Effector CD8-positive, alpha-beta T cell (primary cell): ENCODE measurements at places on chromosomes 2 and 18.

DNA sequence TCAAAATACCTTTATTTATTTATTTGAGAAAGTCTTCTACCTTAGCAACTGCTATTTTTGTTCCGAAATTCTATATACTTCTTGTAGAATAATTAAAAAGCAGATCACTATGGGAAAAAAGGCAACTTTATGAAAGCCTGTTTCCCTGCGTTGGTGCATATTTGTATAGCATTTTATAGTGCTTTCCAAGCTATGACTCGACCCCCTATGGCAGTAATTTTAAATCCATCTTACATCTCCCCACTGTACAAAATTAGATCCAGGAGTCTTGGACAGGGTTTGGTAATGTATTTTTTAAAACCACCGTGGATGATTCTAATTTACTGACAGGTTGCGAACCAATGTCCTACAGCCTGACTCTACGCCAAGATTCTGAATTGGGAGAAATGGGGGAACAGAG is 10.1 kb downstream of the TANK start:
- no peak for DNase-seq

GRCh38 chr18:2821695-2822094 is 25.1 kb upstream of the EMILIN2 start:
- no peak for DNase-seq

DNA sequence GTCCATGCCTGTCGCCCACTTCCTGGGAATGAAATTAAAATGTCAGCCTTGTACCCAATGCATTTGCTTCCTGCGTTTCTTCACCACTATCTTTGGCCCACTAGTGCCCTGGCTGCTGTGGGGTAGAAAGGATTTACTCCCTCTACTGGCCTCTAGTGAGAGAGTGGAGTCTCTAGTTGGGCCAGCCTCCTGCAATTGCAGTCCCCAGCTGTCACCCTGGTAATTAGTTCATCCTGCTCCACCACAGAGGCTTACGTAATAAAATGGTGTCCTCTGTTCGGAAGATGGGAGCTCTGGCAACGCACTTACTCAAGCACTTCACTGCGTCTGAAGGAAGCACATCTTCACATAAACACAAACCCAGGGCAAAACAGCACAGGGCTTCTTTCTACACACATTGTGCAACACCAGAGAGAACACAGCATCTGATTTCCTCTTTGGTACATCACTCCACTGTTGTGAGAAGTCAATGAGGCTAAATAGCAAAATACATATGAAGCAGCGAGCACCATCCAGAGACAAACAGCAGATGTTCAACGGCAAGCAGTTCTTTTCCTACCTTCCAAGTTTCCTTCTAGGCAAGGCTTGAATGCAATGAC is 274.6 kb downstream of the LRATD1 start:
- DNase-seq = no peak

- no peak for DNase-seq
Observed at GRCh38 chr18:12336171-12336613, 28.2 kb downstream of the TUBB6 start.

- DNase-seq = no peak
Observed at GRCh38 chr18:78542204-78542603, 437.4 kb upstream of the SALL3 start.

DNA sequence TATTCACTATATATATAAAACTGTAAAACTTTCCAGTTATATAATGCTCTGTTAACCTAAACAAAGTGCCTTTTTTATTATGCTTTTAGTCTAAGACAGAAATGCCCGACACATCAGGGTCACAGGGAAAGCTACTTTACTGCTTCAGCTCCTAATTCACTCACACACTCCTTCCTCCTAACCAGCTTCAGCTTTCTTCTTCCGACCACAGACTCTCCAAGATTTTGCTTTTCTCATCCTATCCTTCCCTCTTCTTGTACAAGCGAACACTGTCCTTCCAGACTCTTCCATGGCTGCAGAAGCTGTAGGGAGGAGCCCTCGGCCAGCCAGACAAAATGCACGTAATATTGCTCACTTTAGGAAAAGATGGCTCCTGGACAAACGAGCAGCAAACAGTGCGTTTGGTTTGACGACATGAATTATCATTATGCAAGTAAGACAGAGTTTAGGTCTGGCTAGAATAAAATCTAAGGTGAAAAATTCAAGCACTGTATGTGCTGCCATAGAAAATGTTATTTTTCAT is 47.5 kb upstream of the HNRNPA3 start:
- no peak for DNase-seq

GRCh38 chr2:96792772-96793749 is 23.0 kb upstream of the CNNM3 start:
- DNase-seq = no peak

- DNase-seq = no peak
Observed at GRCh38 chr2:240338274-240338673, 97.2 kb upstream of the GPC1 start.

- no peak for DNase-seq
Observed at GRCh38 chr2:177711483-177712265, 319.1 kb downstream of the AGPS start.

GRCh38 chr2:19543663-19544383 is 185.4 kb upstream of the OSR1 start:
- no peak for DNase-seq

- DNase-seq = no peak
Observed at GRCh38 chr2:207434306-207434705, 95.5 kb upstream of the CREB1 start.

DNA sequence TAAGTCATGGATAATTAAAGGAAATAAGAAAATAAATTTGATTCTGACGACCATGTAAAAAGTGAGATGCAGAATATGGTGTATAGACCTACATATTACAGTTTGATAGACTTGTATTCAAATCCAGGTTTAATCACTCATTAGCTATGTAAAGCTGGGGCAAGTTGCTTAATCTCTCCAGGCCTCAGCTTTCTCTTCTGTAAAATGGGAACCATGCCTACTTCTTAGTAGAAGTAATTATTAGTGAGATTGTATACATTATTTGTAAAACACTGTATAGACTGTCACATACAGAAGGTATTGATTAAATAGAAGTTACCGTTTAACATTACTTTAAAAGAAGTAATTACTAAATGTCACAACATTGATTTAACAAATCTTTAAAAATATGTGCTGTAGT is 392.2 kb downstream of the STK39 start:
- DNase-seq = no peak

DNA sequence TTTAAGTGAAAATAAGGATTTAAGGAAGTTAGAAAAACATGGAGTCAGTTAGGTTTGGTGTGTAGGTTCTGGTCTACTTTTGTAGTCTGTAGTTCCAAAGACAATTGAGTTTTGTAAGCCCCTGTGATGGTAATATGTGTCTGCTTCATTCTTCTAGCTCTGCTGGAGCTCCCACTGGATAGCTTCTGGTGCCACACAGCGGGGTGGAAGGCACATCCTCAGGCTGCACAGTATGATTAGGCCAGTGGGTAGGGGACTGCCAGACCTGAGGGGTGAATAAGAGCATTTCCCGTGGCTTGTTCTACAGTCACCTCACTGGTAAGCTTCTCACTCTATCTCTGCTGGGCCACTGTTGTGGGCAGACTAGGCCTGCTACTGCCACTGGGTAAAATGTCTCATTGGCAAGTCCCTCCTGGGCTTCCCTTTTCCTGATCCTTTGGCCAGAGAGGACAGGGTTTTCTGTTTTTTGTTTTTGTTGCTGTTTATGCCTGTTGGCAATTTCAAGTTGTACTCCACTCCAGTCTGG is 44.5 kb downstream of the TMEM131 start:
- no peak for DNase-seq

GRCh38 chr2:29397713-29398112 is 282.5 kb downstream of the CLIP4 start:
- no peak for DNase-seq

- DNase-seq = no peak
Observed at GRCh38 chr2:137764646-137765045, 199.6 kb upstream of the HNMT start.

GRCh38 chr18:37432436-37433195 is 133.0 kb downstream of the CELF4 start:
- no peak for DNase-seq
